ENCODE measurements at places on chromosomes 13 and 19. TPM values are rescaled to one million over a fixed set of nuclear protein-coding genes. Genes with fewer than 3 reads are reported as not detected.

DNA sequence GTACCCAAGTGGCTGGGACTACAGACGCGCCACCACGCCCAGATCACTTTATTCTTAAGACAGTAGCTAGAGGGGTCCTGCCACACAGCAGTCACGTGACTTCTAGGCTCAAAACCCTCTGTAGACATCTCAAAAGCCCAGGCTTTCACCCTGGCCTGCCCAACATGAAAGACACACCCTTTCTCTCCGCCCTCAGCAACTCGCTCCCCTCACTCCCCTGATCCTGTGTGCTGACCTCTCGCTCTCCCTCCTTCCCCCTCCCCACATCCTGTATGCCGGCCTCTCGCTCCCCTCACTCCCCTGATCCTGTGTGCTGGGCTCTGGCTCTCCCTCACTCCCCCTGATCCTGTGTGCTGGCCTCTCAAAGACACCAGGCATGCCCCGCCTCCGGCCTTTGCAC lies 77.4 kb downstream of the SLC15A1 start:
- no peak for DNase-seq

DNA sequence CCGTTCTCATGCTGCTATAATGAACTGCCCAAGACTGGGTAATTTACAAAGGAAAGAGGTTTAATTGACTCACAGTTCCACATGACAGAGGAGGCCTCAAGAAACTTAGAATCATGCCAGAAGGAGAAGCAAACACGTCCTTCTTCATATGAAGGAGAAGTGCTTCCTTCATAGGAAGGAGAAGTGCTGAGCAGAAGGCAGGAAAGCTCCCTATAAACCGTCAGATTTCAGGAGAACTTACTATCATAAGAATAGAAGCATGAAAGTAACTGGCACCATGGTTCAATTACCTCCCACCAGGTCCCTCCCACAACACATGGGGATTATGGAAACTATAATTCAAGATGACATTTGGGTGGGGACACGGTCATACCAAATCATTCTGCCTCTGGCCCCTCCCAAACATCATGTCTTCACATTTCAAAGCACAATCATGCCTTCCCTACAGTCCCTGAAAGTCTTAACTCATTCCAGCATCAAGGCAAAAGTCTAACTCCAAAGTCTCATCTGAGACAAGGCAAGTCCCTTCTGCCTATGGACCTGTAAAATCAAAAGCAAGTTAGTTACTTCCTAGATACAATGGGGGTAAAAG lies 10.6 kb downstream of the ACOD1 start:
- no peak for DNase-seq

GRCh38 chr19:49642492-49643035 lies 555 bp downstream of the SCAF1 start:
- no peak for DNase-seq

DNA sequence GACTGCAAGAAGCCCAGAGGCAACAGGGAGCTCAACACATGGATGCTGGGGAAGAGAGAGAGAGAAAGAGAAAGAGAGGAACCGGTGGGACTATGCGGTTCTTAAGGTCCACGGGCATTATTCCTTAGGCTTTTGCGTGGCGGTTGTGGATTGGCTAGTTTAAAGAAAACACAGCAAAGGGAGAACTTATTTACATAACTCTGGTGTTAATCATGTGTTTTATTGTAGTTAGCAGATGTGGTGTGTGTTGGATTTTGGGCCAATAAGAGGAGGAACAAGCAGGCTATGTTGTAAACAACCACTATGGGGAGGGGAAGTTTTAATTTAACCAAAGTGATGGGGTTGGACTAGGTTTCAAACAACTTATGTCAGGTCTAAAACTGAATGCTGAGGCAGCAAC lies 275.3 kb upstream of the KLF12 start:
- DNase-seq = no peak

GRCh38 chr19:47507012-47507411 lies 7.9 kb downstream of the NAPA start:
- DNase-seq = no peak

DNA sequence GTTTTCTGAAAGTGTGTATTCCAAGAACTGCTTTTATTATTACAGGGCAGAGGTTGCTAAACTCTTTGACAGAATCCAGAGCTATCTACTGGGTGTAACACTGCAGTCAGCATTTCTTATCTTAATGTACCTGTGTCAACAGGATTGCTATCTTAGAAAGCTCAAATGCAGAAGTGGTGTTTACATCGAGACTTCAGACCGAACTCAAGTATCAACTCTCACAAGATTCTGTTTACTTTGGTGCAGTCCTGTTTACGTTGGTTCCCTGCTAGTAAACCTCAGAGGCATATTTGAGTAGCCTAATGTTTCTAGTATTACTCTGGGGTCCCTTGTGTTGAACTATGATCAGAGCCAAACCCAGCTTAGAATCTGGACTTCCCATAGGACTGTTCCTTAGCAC lies 20.5 kb downstream of the SLC15A1 start:
- DNase-seq = no peak

DNA sequence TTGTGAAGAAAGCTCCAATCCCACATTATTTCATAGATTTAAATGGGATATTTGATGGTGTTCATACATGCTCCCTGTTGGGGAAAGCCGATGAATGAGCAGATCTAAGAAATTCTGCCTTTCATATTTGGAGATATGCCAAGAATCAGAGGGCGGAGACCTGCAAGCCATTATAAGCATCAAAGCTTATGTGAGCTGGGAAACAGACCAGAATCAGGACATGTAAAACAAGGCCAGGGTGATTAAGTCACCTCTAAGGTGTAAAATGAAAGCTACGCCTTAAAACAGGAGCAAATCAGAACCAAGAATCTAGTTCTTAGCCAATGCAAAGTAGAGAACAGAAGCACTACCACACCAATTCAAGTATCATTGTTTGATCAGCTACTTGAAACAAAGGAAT lies 392.4 kb downstream of the DCT start:
- DNase-seq = no peak

DNA sequence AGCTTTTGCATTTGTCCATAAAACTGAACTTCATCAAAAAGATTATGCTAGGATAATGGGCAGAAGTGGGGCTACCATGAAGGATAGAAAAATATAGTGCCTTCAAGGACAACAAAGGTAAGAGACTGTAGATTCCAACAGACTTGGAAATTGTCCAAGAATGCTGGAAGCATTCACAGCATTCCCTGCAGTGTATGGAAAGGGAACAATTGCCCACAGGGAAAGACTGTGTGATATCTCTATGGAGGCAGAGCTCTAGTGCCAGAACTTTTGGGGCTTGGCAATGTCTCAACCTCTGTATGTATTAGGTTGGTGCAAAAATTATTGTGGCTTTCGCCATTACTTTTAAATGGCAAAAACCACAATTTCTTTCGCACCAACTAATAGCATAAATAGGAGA lies 1598.8 kb upstream of the MIR17HG start:
- no peak for DNase-seq

- no peak for DNase-seq
Measured at GRCh38 chr19:50252111-50252886, 48.9 kb downstream of the MYH14 start.

GRCh38 chr13:74442751-74443150 lies 308.5 kb upstream of the KLF12 start:
- DNase-seq = no peak

- DNase-seq = no peak
Measured at GRCh38 chr19:933553-933882, 7.7 kb downstream of the ARID3A start.

GRCh38 chr19:1067341-1067957 lies 482 bp downstream of the ARHGAP45 start:
- no peak for DNase-seq

GRCh38 chr13:31521435-31521834 lies 217.9 kb upstream of the RXFP2 start:
- no peak for DNase-seq

- DNase-seq = no peak
Measured at GRCh38 chr13:36382030-36382429, 35.8 kb upstream of the SPART start.

- no peak for DNase-seq
Measured at GRCh38 chr13:112558696-112559418, 29.1 kb downstream of the TUBGCP3 start.

DNA sequence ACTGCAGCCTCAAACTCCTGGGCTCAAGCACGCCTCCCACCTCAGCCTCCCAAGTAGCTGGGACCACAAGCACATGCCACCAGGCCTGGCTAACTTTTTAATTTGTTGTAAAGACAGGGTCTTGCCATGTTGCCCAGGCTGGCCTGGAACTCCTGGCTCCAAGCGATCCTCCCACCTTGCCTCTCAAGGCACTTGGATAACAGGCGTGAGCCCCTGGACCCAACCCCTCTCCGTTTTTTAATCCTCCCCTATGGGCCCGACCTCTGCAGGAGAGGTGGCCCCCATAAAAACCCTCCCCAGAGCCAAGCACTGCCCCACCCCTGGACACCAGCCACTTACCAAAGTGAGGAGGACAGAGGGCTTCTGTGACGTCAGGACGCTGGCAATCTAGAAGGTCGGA lies 28.6 kb downstream of the PEPD start:
- DNase-seq = no peak

RETN gene
- not detected for total RNA-seq

TPM4 gene
- 1,990 TPM for total RNA-seq
